T-helper 9 cell (primary cell): ENCODE measurements at places on chromosomes 1 and 21.

DNA sequence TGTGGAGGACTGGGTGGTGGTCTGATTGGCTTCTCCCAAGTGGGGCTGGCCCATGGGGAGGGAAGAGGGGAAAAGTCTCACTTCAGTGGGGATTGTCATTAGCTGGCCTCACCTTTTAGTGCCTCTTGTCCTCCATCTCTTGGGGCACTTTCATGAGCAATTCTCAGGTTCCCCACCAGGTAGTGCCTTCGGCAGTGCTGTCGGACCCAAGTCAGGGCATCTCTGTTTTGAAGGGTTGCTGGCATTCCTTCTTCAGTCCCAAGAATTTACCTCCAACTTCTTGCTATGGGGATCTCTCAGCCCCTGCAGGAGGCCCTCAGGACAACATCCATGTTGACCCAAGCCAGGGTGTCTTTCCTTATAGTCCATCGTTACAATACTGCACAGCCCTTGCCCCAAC lies 54.7 kb upstream of the F3 start:
- no peak for DNase-seq

DNA sequence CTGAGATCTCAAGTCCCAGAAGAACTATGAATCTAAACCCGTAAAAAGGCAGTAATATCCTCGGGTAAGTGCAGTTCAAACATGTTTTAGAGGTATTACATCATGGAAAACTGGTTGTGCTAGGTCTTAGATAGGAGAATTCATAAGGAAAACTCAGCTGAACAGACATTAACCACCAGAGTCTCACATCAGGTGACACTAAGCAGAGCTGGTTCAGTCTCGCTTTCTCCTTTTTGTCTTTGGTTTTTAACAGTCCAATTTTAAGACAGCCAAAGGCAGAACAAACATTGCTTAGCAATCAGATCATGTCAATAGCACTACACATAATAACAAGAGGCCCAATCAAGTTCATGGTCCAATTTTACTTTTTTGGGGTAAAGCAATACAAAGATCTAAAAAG lies 63.1 kb upstream of the MUTYH start:
- no peak for DNase-seq

- DNase-seq: no peak
Measured at GRCh38 chr1:152996633-152997400, 4.7 kb upstream of the SPRR3 start.

DNA sequence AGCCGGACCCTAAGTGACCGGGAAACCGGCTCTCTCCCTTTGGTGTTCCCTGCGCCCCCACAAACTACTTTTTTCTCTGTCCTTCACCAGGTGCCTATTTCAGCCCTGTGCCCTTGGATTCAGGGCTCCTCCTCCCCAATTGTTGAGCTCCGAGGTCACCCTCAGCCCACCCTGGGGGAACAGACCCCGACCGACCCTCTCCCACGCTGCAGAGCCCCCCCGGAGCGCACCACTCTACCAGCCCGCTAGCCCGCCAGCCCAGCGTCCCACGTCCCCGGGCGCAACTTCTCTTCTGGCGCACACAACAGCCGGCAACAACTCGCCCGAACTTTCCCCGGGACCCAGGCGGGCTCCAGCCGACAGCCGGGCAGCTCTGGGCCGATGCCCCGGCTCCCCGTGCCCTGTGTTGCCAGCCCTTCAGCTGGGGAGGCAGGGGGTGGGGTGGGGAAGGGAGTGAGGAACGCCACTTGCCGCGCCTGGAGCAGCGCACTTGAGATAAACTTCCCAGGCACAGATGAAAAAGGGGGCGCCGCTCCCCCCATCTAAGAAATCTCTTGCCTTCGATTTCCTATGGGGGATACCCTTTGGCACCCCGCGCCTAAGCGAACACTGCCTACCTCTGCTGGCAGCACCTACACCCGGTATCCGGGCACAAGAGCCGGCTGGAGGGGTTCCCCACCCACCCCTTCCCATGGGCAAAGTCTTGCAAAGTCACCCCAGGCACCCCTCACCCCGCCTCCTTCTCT lies 997 bp downstream of the CASZ1 start:
- no peak for DNase-seq

- no peak for DNase-seq
Measured at GRCh38 chr1:186655876-186656275, 24.3 kb downstream of the PTGS2 start.
